IMR-90 (cell line): ENCODE measurements at places on chromosomes 6 and 20. TPM values are rescaled to one million over a fixed set of nuclear protein-coding genes. Genes with fewer than 3 reads are reported as not detected.
A peak's percentile ranks its signal among the peaks of the same experiment; 100 is the strongest.

DNA sequence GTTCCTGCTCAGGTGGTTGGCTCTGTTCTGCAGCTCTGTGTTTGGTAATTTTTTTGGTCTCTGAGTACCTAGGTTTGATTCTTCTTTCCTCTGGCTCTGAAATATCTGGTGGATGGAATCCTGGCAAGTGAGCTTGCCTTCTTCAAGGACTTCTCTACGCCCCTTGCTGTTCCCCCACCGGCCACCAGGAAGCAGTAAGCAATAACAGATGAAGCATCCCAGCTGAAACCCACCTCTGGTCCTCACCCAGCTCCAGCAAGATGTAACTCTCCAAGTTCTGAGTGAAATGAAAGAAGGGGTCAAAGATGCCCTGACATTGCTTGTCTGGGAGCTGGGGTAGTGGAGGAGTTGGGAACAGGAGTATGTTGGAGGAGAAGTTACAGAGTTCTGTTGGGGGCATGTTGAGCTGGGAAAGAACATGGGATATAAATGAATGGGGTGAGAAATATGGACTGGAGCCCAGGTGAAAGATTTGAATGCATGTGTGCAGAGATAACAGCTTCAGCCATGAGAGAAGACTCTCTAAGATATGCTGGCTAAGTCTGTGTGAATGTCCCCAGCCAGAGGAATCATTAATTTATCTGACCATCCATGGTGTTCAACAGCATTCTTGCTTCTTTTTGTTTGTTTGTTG is 51.3 kb upstream of the GLP1R start:
- H3K27me3 ChIP-seq: no peaks in the 10 kb centered on the region; the same call in 1 of the 2 replicates
- H3K4me1 ChIP-seq: no peaks in the 10 kb centered on the region
- no peaks in the 10 kb centered on the region for H3K36me3 ChIP-seq
- peak; percentile 12 for DNase-seq
- no peak overlapping the region for H3K4me3 ChIP-seq

DNA sequence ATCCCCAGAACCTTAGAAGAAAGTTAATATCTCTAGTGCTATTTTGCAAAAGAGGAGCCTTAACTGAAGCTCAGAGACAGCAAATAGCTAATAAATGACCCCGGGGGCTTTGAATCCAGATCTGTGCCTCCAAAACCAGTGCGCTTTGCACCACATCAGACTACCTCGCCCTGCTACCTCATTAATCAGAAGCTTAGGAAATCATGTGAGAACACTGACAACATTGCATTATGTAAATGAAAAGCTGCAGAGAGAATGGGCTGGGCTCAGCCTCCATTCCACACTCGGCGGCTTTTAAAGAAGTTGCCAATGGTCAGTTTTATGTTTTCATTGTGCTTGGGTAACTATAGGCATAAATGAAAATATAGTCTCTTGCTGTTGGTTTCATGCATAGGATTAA is 54.0 kb upstream of the STMND1 start:
- no peaks in the 10 kb centered on the region for H3K36me3 ChIP-seq
- H3K27ac ChIP-seq: no peak overlapping the region
- no peaks in the 10 kb centered on the region for H3K27me3 ChIP-seq
- peaks cover 5% of the 10 kb centered on the region for H3K4me1 ChIP-seq

GRCh38 chr6:137581019-137581707 is 87.0 kb upstream of the OLIG3 start:
- no peak for DNase-seq
- H3K27ac ChIP-seq: no peak overlapping the region
- no peaks in the 10 kb centered on the region for H3K4me1 ChIP-seq
- H3K4me3 ChIP-seq: no peak overlapping the region

GRCh38 chr6:64732888-64733287 is 974.1 kb downstream of the EYS start:
- H3K27ac ChIP-seq: no peak overlapping the region
- H3K36me3 ChIP-seq: no peaks in the 10 kb centered on the region
- H3K4me3 ChIP-seq: no peak overlapping the region
- DNase-seq: no peak
- H3K27me3 ChIP-seq: no peaks in the 10 kb centered on the region
- no peaks in the 10 kb centered on the region for H3K4me1 ChIP-seq

DNA sequence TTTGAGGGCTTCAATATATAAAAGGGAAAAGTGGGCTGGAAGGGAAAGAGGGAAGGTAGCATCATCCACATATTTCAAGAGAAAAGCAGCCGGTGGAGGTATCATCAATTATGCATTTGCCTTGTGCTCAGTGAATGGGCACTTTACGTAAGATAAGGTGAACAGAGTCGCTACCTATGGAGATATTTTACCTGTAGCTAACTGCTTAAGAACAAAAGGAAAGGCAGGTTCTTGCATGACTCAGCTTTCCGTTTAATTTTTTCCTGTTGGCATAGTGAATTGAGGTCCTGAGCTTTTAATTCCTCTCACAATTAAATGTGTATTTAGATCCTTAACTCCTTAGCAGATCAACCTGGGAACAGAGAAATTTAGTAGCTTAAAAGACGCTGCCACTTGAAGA is 25.5 kb upstream of the PLCB4 start:
- H3K27ac ChIP-seq: no peak overlapping the region
- no peaks in the 10 kb centered on the region for H3K27me3 ChIP-seq
- no peak overlapping the region for H3K4me3 ChIP-seq
- no peaks in the 10 kb centered on the region for H3K36me3 ChIP-seq

GRCh38 chr6:142235272-142235671 is 66.5 kb upstream of the ADGRG6 start:
- no peak for DNase-seq
- H3K4me1 ChIP-seq: no peaks in the 10 kb centered on the region
- H3K4me3 ChIP-seq: no peak overlapping the region
- no peaks in the 10 kb centered on the region for H3K27me3 ChIP-seq
- no peaks in the 10 kb centered on the region for H3K36me3 ChIP-seq

GRCh38 chr20:40648210-40649072 is 40.6 kb downstream of the MAFB start:
- DNase-seq: no peak
- H3K36me3 ChIP-seq: no peaks in the 10 kb centered on the region
- H3K4me3 ChIP-seq: no peak overlapping the region
- H3K27me3 ChIP-seq: peaks cover 5% of the 10 kb centered on the region; the same call in 1 of the 2 replicates
- no peak overlapping the region for H3K27ac ChIP-seq

- H3K4me3 ChIP-seq: no peak within 1 kb of the TSS
- no peaks in the 10 kb centered on the region; the same call in 1 of the 2 replicates for H3K4me1 ChIP-seq
- peaks cover 29% of the 10 kb centered on the region for H3K27me3 ChIP-seq
- no peak within 1 kb of the TSS for H3K27ac ChIP-seq
Measured at GRCh38 chr20:23034721-23035671, at the start of gene SSTR4. TSS of gene SSTR4 (plus strand) at chr20:23035312. CDS start at chr20:23035484, 172 bp downstream.

DNA sequence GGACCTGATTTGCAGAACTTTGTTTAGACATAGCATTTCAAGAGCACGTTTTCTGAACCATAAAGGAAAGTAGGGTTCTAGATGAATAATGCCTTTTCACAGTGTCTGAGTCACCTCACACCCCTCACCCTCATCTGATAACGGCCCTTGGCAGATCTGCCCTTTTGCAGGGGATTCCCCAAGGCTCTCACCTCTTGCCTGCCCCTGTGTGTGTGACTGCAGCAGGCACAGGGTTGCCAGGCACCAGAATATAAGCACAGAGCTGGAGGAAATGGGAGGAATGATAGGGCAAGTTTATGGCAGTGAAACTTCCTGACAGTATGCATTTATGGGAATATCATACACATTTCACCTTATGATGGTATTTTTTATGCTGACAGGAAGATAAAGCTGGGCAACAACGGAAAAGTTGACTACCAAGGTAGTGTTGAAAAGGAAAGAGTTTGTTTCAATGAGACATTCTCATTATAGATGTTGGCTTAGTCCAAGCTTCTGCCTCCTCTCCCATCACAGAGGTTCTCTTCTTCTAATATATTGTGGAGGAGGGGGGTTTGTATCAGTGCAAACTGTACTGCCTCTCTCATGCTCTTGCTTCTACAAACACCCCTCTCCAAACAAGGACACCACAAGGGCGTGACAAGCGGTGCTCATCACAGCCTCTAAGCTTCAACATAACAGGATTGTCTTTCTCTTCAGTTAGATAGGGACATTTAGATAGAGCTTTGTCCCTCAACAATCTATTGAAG is 101.5 kb upstream of the BACH2 start:
- no peaks in the 10 kb centered on the region; the same call in 1 of the 2 replicates for H3K4me1 ChIP-seq
- peaks cover 35% of the 10 kb centered on the region for H3K27me3 ChIP-seq
- H3K4me3 ChIP-seq: no peak overlapping the region
- H3K36me3 ChIP-seq: no peaks in the 10 kb centered on the region

DNA sequence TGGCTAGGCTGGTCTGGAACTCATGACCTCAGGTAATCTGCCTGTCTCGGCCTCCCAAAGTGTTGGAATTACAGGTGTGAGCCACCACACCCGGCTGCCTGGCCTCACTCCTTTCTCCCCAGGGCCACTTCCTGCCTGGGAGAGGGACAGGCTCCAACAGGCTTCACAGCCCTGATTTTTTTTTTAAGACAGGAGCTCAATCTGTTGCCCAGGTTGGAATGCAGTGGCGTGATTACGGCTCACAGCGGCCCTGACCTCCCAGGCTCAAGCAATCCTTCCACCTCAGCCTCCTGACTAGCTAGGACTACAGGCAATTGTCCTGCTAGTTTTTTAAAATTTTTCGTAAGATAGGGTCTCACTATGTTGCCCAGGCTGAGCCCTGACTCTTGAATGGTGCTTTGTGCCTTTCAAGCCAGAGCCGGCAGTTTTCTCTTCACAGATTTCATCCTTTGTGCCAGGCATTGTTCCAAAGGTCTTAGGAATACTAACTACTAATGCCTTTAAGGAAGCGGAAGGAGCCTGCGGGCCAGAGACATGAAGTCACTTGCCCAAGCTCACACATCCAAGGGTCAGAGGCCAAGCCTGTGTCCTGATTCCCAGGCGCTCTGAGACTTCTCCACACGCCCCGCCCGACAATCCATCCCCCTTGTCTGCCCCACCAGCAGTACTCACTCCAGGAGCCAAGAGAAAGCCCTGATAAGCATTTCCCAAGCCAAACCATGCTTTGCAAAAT is 19.2 kb downstream of the CAPN11 start:
- H3K27ac ChIP-seq: no peak overlapping the region
- H3K36me3 ChIP-seq: no peaks in the 10 kb centered on the region

DNA sequence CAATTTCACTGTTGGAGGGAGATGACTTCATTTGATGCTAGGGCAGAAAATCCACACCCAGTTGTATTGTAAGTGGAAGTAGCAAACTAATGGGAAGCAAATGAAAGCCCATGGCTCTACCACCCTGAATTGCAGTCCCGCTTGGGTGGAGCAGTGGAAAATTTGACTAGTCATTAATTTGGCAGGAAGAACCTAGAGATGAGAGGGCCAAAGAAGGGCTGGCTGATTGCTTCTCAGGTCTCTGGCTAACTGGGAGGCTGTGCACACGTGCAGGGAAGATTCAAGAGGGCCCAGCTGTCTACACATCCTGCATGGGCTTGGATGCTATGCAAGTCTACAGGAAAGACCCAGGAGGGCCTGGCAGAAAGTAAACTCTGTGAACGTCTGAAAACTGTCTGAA is 466.2 kb downstream of the TFAP2A start:
- H3K4me3 ChIP-seq: no peak overlapping the region
- no peaks in the 10 kb centered on the region for H3K36me3 ChIP-seq
- no peaks in the 10 kb centered on the region for H3K4me1 ChIP-seq
- no peak overlapping the region for H3K27ac ChIP-seq
- no peaks in the 10 kb centered on the region for H3K27me3 ChIP-seq

GRCh38 chr20:24502661-24503060 is 33.2 kb downstream of the SYNDIG1 start:
- H3K4me1 ChIP-seq: no peaks in the 10 kb centered on the region
- no peak for DNase-seq
- no peak overlapping the region for H3K4me3 ChIP-seq
- H3K36me3 ChIP-seq: no peaks in the 10 kb centered on the region

DNA sequence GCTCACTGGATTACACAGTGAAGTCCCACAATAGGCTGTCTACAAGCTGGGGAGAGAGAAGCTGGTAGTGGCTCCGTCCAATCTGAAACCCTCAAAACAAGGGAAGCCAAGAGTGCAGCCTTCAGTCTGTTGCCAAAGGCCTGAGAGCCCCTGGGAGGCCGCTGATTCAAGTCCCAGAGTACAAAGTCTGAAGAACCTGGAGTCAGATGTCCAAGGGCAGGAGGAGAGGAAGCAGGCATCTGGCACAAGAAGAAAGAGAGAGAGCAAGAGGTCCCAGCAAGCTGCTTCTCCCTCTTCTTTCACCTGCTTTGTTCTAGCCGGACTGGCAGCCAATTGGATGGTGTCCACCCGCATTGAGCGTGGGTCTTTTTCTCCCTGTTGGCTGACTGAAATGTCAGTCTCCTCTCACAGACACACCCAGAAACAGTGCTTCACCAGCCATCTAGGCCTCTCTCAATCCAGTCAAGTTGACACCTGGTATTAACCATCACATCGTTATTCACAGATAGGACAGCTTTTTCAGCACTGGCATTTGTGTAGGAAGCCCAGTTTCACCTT is 51.2 kb downstream of the CRYBG1 start:
- no peak overlapping the region for H3K27ac ChIP-seq
- no peaks in the 10 kb centered on the region for H3K4me1 ChIP-seq
- no peaks in the 10 kb centered on the region for H3K36me3 ChIP-seq
- H3K27me3 ChIP-seq: peaks cover 15% of the 10 kb centered on the region
- no peak for DNase-seq

GRCh38 chr6:7900621-7901020 is 10.0 kb downstream of the TXNDC5 start:
- H3K4me1 ChIP-seq: no peaks in the 10 kb centered on the region
- no peaks in the 10 kb centered on the region for H3K27me3 ChIP-seq
- no peak for DNase-seq
- H3K27ac ChIP-seq: no peak overlapping the region
- H3K4me3 ChIP-seq: no peak overlapping the region

DNA sequence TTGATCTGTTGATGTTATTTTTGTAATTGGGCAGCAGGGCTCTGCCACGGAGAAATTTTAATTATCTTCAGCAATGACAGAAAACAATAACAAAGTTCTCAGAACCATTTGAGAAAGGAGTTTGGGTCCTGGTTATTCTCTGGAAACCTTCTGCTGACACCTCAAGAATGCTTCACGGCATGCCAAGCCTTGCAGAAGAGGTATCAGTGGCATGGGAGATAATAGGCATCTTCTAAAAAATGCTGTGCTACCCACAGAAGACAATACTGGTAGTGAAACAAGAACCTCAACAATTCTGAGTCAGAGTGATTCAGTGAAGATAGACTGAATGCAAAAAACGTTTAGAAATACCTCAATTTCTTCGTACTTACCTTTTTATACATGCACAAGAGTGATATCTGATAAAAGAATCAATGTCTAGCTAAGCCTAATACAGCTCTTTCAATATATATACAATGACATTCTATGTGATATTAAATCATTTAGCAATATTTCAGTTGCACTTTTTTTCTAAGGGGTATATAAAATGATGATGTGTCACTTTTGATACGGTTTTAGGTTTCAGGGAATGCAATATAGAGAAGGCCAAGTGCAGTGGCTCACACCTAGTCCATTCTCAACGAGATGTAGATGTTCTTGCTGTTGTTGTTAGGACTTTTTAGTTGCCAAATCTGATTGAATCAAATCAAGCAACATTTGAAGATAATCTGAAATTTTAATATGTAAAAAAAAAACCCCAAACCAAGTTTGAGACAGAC is 110.4 kb upstream of the COL21A1 start:
- no peaks in the 10 kb centered on the region for H3K27me3 ChIP-seq
- no peak overlapping the region for H3K4me3 ChIP-seq
- DNase-seq: peak; percentile 57
- H3K27ac ChIP-seq: no peak overlapping the region

The FANCE gene
- total RNA-seq: 7.5 and 9.1 TPM in 2 replicates

The BMP7 gene
- total RNA-seq: not detected in 2 replicates

The SSTR4 gene
- total RNA-seq: not detected in 2 replicates

The SCRT2 gene
- total RNA-seq: not detected in 2 replicates

The SDC4 gene
- 265 and 275 TPM in 2 replicates for total RNA-seq

The PTK7 gene
- total RNA-seq: 44.4 and 47.1 TPM in 2 replicates

The ATP6V1G2 gene
- 1.4 and 3.1 TPM in 2 replicates for total RNA-seq
